ENCODE measurements at places on chromosomes 11 and 22.
A peak's percentile ranks its signal among the peaks of the same experiment; 100 is the strongest.

- DNase-seq, result peak; percentile 55
Observed at GRCh38 chr11:93444617-93445073, 98.5 kb downstream of the SMCO4 start.

DNA sequence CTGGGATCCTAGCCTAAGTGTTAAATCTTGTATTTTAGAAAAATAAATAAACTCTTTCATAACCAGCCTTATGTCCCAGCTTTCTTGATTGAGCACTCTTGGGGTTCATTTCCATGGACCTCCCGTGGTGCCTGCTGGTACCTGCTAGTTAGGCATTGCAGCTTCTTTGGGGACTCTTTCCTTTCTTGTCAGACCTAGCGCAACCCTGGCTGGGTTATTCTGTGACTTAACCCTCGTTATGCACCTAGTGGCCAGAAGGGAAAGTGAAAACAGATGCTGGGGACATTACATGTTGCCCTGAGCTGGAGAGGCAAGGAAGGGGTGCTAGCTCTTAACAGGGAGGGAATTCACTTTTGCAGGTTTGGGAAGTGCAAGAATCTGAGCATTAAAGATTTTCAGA is 46.8 kb downstream of the APIP start:
- no peak for DNase-seq

DNA sequence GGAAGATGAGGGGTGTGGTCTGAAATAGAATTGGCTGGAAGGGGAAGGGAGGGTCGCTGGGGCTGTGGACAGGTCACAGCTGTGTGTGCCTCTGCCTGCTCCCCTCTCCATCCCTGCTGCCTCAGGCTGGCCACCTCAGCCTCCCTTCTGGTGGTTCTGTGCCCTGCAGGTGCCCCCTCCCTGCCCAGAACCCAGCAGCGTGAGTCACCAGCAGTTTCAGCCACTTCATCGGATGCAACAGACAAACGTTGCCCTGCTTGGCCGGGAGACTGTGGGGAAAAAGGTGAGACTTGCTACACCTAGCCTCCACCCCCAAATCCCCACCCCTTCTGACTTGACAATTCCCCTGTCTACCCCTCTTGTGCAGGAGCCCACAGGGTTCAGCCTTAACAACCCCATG is 21.8 kb upstream of the LRRC10B start:
- no peak for DNase-seq

GRCh38 chr11:78941226-78941851 is 366.7 kb upstream of the NARS2 start:
- no peak for DNase-seq

- DNase-seq, result no peak
Observed at GRCh38 chr11:21144531-21144930, 475.1 kb downstream of the NELL1 start.

All from astrocyte of the spinal cord (primary cell).